Neural crest cell (in vitro differentiated cells): ENCODE measurements at places on chromosomes 1 and 21. TPM values are rescaled to one million over a fixed set of nuclear protein-coding genes. Genes with fewer than 3 reads are reported as not detected.

- H3K27ac ChIP-seq = no peak overlapping the region
- H3K36me3 ChIP-seq = no peaks in the 10 kb centered on the region
- no peak overlapping the region for H3K4me3 ChIP-seq
- DNase-seq = no peak
- no peaks in the 10 kb centered on the region for H3K27me3 ChIP-seq
Observed at GRCh38 chr1:104295511-104295910, 545.8 kb downstream of the AMY1C start.

GRCh38 chr1:45846931-45847330 lies 43.5 kb downstream of the MAST2 start:
- no peaks in the 10 kb centered on the region for H3K27me3 ChIP-seq
- H3K36me3 ChIP-seq = peaks cover 27% of the 10 kb centered on the region
- peaks cover 6% of the 10 kb centered on the region for H3K4me1 ChIP-seq
- H3K4me3 ChIP-seq = no peak overlapping the region
- no peak for DNase-seq

DNA sequence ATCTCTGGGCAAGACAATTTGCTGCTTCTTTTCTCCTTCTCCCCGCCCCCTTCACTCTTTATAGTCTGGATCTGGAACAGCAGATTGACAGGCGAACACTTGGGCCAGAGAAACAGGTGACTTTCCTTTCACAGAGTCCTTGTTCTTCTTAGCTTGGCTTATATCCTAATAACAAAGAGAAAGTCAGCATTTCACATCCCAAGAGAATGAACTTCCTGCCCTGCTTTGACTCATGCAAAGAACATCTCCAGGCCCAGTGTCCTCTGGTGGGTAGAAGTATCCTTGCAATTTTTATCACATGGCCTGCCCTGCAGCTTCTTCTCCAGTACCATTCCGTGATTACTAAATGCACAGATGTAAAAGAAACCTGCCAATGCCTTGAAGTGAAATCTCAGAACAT lies 764.4 kb downstream of the ADGRL2 start:
- no peak overlapping the region for H3K27ac ChIP-seq
- H3K4me1 ChIP-seq = peaks cover 55% of the 10 kb centered on the region
- no peak for DNase-seq
- H3K4me3 ChIP-seq = peak overlapping the region; percentile 28
- no peaks in the 10 kb centered on the region for H3K27me3 ChIP-seq
- H3K36me3 ChIP-seq = no peaks in the 10 kb centered on the region

DNA sequence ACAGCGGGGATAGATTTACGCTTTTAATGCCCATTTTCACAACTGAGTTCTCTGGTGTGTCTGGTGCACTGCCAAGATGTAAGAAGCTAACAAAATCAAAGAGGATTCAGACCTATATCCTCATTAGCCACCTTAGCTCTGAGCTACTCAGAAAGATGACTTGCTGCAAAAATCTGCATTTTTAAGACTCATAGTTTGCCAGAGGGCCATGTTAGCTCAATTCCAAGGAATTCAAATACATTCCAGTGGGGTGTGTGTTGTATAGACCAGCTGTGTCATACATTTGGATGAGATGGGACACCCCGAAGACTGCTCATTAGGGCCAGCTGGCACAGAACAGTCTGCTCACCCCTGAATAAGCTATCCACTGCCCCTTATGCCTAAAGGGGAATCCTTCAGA lies 8.9 kb downstream of the DENND2D start:
- H3K27ac ChIP-seq = no peak overlapping the region
- no peak overlapping the region for H3K4me3 ChIP-seq
- DNase-seq = no peak

GRCh38 chr1:245168086-245168485 lies 13.3 kb downstream of the KIF26B start:
- H3K4me3 ChIP-seq = no peak overlapping the region
- peaks cover 12% of the 10 kb centered on the region for H3K36me3 ChIP-seq
- H3K27ac ChIP-seq = no peak overlapping the region
- no peaks in the 10 kb centered on the region for H3K27me3 ChIP-seq
- no peak for DNase-seq
- peaks cover 29% of the 10 kb centered on the region for H3K4me1 ChIP-seq

DNA sequence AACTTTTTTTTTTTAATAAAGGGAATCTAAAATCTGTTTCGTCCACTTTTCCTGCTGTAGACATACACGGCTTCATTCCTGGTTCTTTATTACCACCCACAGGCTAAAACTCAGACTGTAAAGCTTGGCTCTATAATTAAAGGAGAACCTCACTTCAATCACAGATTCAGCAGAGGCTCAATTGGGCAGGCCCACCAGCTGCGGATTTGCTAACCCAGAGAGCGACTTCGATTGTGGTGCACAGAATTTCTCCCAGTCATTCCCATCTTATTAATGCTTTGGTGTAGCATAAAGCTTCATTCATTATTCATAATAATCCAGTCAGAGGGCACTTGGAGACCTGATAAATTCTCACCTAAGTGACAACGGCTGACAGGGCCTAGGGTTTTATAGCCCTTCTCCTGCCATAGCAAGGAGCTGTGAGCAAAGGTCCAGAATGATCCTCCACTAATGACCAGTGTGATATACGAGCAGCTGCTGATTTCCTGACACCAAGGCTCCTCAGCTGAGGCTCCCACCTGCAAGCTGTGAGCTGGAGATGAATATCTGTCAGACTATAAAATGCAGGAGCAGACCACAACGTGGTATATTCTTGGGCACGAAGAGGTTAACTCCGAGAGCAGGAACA lies 149.0 kb downstream of the ATP6V1G3 start:
- peaks cover 5% of the 10 kb centered on the region for H3K4me1 ChIP-seq
- H3K4me3 ChIP-seq = no peak overlapping the region
- no peaks in the 10 kb centered on the region for H3K36me3 ChIP-seq
- DNase-seq = no peak
- no peaks in the 10 kb centered on the region for H3K27me3 ChIP-seq

- no peaks in the 10 kb centered on the region for H3K27me3 ChIP-seq
- DNase-seq = no peak
- H3K4me3 ChIP-seq = no peak overlapping the region
- peaks cover 17% of the 10 kb centered on the region for H3K4me1 ChIP-seq
- peaks cover 29% of the 10 kb centered on the region for H3K36me3 ChIP-seq
Observed at GRCh38 chr1:114482585-114482984, 28.4 kb downstream of the TRIM33 start.

DNA sequence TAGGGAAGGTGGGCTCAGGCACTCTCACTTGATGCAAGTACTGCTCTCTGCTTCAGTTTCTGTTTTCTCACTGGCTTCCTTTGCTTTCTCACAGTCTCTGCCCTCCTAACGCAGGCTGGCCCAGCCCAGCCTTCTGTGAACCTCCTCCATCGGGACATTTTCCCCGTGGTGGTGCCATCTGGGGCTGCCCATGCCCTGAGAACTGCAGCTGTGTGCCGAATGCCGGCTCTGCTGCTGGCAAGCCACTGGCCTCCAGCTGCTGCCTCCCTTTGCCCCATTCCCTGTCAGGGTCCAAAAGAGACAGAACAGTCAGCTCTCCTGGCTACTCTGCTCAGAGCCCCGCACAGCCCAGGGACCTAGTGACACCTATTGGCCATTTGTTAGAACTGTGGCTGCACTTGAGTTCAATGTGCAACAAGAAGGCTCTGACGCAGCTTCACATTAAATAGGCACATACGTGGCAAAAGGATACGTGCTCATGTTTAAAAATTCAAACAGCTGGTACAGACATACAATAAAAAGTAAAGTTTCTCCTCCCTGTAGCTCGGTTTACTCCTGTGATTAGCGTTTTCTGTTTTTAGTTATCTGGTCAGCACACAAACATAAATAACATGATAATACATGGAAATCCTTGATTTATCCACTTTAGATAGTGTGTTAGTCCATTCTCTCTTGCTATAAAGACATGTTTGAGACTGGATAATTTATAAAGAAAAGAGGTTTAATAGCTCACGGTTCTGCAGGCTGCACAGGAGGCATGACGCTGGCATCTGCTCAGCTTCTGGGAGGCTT lies 46.6 kb downstream of the FCRL5 start:
- peak; percentile 40 for DNase-seq
- H3K36me3 ChIP-seq = no peaks in the 10 kb centered on the region
- H3K4me1 ChIP-seq = peaks cover 5% of the 10 kb centered on the region
- H3K27ac ChIP-seq = no peak overlapping the region
- H3K27me3 ChIP-seq = peaks cover 5% of the 10 kb centered on the region

DNA sequence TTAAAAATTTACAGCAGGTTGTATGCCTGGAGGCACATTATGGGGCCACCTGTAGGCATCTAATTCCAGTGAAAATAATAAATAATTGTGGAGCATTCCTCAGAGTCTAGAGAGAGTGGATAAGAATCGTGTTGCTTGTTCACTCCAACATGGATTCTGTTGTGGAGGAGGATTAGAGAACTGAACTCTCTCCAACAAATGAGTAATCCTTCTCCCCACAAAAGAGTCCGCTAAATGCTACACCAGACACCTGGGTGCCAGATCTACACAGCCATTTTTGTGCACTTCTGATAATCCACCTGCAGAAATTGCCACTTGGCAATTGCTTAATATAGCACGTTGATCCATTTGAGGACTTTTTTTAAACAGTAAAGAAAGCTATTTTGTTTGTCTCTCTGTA lies 113.7 kb upstream of the DPYD start:
- H3K27ac ChIP-seq = no peak overlapping the region
- no peaks in the 10 kb centered on the region for H3K4me1 ChIP-seq
- no peak overlapping the region for H3K4me3 ChIP-seq
- no peak for DNase-seq
- H3K36me3 ChIP-seq = no peaks in the 10 kb centered on the region

- no peak for DNase-seq
- no peaks in the 10 kb centered on the region for H3K36me3 ChIP-seq
- H3K4me1 ChIP-seq = peaks cover 8% of the 10 kb centered on the region
- H3K4me3 ChIP-seq = no peak overlapping the region
- no peak overlapping the region for H3K27ac ChIP-seq
Observed at GRCh38 chr1:31669786-31670592, 25.3 kb upstream of the PEF1 start.

PTGFRN gene
- 35.6 and 42.5 TPM in 2 replicates for total RNA-seq

FNDC10 gene
- 14.3 and 14.5 TPM in 2 replicates for total RNA-seq

NBPF6 gene
- not detected in 2 replicates for total RNA-seq
